ENCODE measurements at places on chromosomes 5 and 9.

GRCh38 chr5:98927242-98927988, 1.4 kb downstream of the CHD1 start:
- peak; percentile 20 for DNase-seq

DNA sequence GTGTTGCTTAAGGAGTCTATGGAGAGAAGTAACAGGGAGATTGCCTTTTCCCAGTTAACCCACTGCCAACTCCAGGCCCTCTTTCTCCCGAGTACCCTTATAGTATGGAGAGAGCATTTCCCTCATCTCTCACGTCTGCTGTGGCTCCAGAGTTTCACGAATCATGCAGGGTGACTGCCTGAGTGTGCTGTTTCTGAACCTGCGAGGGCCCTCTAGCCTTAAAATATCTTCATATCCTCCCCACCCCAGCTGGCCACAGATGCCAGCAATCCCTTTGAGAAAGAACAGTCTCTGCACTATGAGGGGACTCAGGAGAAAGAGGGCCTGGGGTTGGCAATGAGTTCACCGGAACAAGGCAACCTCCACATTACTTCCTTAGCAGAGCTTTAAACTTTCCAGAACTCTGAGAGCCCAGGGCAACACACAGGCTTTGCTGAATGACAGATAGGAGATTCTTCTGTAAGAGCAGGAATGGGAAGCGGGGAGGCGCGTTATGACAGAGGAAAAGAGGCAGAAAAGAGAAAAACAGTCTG, 81.6 kb upstream of the ANKH start:
- no peak for DNase-seq

DNA sequence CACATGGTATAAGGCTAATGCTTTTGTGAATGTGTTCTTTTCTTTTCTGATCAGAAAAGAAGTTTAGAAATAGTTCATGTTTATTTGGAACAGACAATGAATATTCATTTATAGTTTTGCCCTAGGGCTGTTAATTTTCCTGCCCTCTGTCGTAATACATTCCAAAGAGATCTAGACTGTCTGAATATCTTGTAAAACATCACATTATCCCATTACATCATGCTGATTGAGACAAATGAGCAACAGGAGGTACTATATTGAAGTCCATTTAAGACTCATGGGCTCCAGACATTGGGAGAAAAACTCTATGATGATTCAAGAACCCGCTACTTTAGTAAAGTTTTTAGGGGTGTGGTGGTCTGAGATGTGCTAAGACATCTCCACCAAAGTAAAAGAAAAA, 121.2 kb upstream of the MAP1B start:
- DNase-seq, result no peak

DNA sequence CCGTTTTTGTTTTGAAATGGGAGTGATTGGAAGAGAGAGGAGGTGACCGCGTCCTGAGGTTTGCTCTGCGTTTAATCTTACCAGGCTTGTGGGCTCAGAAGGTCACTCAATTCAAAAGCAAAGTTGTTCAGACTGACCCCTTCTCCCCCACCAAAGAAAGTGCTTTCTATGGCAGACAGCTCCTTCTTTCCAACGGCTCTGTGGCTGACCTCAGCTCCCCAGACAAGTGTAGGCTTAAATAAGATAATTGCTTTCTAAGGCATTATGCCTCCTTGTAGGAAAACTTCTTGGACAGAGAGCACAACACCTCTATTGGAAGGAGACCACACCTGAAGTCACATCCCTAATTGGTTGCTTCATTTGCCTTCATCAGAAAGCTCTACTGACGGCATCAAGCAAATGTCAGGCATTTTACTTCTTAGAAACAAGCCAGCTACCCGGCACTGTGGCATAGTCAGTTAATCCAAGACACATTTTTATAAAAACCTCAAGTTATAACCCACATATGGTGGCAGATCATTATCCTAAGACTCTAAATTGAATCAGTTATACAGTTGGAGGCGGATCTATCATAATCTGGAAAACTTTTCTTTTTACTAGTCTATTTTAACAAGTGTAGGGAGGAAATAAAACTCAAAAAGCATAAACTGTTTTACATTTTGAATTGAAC, 94.9 kb downstream of the TMEM174 start:
- no peak for DNase-seq

- no peak for DNase-seq
Observed at GRCh38 chr9:112620388-112620787, 97.5 kb downstream of the INIP start.

- DNase-seq, result no peak
Observed at GRCh38 chr9:97556721-97557605, 55.5 kb downstream of the TMOD1 start.

GRCh38 chr5:164345173-164345849, 839.9 kb downstream of the MAT2B start:
- DNase-seq, result peak; percentile 79

- DNase-seq, result no peak
Observed at GRCh38 chr9:36177571-36177970, 8.4 kb downstream of the CCIN start.

- no peak for DNase-seq
Observed at GRCh38 chr5:170338933-170339779, 41.6 kb upstream of the LCP2 start.

DNA sequence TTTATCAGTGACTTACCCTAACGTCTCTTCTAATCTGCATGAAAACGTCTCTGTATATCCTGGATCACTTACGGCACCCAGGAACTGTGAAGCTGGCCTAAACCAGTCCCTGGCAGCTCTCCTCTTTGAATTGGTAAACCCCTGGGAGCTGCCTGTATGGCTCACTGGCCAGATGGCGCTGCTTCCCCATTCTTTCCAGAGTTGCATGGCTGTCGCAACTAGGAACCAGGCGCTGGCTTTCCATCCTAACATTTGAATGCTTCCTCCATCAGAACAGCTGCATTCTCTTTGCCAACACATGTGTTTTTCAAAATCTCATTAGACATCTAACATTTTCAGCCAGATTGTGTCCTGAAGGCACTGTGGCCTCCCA, 8.0 kb upstream of the PCA3 start:
- no peak for DNase-seq

DNA sequence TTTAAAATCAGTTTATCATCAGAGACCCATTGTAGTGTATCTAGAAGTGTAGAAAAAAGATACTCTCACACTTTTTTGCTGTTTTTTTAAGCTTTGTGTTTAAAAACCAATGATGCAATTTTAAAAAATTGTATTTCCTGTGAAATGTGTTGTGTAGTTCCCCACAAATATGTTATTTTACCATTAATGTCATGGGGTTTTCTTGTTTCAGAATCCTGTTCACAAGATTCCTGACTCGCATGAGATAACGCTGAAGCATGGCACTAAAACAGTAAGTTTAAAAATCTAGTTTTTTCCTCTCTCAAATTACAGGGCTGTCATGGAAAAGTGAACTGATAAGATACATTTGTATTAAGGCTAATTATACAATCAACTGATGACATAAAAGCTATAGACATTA, 58.6 kb downstream of the WDR70 start:
- DNase-seq, result no peak

- no peak for DNase-seq
Observed at GRCh38 chr5:94853120-94853519, 234.7 kb downstream of the SLF1 start.

DNA sequence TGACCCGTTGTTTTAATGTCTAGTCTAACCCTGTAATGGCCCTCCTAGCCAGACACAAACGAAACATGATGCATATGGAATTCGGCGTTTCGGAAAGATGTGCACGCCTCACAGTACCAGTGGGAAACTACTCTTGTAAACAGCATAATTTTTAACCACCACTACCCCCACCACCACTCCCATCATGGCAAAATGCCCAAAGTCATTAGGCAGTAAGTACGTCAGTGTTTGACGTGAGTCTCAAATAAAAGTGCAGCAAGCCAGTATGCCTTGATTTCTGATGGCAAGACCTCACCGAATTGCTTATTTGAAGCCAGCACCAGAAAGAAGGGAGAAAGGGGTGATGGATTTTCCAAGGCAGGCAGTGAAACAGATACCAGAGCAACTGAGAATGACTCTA, 71.4 kb downstream of the ADRB2 start:
- no peak for DNase-seq

- DNase-seq, result peak; percentile 33
Observed at GRCh38 chr9:2158111-2158610, 143.0 kb downstream of the SMARCA2 start.

DNA sequence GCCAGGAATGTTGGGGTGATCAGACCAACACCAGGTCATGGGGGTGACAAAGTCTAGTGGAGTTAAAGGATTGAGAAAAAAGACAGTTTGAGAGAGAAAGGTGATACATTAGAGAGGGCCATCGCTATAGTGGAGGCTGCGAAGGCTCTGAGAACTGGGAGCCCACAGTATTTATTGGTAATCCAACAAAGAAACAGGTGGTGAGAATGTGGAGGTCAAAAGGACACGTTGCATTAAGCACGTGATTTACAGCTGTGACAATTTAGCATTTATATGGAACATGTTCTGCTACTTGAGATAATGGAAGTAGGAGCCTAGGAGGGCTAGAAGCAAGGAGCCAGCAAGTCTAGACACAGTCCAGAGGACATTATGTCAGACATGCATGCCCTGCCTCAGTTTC, 2086.5 kb upstream of the C9orf72 start:
- DNase-seq, result no peak

DNA sequence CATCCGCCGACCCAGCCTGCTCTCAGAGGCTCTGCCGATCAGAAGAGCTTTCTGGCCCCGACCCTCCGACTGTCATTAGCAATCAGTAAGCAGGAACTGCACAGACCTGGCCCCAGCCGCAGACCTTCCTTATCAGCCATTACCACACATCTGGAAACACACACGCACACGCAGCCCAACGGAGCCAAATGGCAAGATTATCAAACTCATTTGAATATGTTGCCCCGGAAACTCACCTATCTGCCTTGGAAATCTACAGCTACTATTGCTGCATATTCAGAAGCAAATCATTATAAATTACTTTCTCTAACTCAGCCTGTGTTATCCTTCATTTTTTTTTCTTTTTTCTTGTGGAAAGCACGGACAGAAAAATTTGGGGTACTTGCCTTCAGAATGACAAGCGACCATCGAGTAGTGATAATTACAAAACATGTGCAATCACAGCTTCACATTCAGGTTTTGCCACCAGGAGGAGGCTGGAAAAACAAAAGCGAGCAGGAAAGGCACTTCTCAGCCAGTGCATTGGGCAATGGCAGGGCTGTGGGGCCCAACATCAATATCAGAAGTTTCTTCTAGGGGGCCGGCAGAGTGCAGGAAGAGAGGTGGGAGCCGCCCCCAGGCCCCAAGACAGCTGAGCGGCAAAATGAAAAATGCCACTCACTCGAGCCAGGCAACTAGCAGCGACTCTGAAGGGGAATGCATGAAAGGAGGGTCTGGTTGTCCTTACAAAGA, 122.3 kb downstream of the VAV2 start:
- DNase-seq, result no peak

GRCh38 chr9:6827439-6828145, 69.8 kb downstream of the KDM4C start:
- peak; percentile 45 for DNase-seq
